ENCODE measurements at places on chromosomes 4 and X. TPM values are rescaled to one million over a fixed set of nuclear protein-coding genes. Genes with fewer than 3 reads are reported as not detected.

- no peak overlapping the region for H3K4me3 ChIP-seq
- DNase-seq = no peak
- H3K27me3 ChIP-seq = no peaks in the 10 kb centered on the region
- H3K4me1 ChIP-seq = no peaks in the 10 kb centered on the region
Measured at GRCh38 chr4:140630246-140630645, 61.5 kb upstream of the UCP1 start.

The EDA gene
- total RNA-seq = 1.2 TPM

- no peak overlapping the region for H3K27ac ChIP-seq
- H3K36me3 ChIP-seq = no peaks in the 10 kb centered on the region
- no peak for DNase-seq
- H3K4me3 ChIP-seq = no peak overlapping the region
Measured at GRCh38 chrX:53268173-53268572, 13.2 kb downstream of the IQSEC2 start.

The JAKMIP1 gene
- total RNA-seq = 0.17 TPM

- no peak overlapping the region for H3K4me3 ChIP-seq
- no peak overlapping the region for H3K27ac ChIP-seq
- no peak for DNase-seq
Measured at GRCh38 chr4:82057990-82058544, 315.7 kb downstream of the HNRNPD start.

GRCh38 chrX:81195712-81196111 lies 6.0 kb downstream of the HMGN5 start:
- no peak overlapping the region for H3K27ac ChIP-seq
- H3K4me1 ChIP-seq = no peaks in the 10 kb centered on the region
- no peaks in the 10 kb centered on the region for H3K27me3 ChIP-seq
- no peak overlapping the region for H3K4me3 ChIP-seq

Measured in B cell (primary cell).